Activated T-cell treated with anti-CD3 and anti-CD28 coated beads for 1 hour (primary cell): ENCODE measurements at places on chromosomes 2 and 18.

GRCh38 chr18:78679613-78680260, 299.9 kb upstream of the SALL3 start:
- DNase-seq: no peak

- no peak for DNase-seq
These were observed 56.2 kb upstream of the RMDN2 start for GRCh38 chr2:37868866-37869265.

DNA sequence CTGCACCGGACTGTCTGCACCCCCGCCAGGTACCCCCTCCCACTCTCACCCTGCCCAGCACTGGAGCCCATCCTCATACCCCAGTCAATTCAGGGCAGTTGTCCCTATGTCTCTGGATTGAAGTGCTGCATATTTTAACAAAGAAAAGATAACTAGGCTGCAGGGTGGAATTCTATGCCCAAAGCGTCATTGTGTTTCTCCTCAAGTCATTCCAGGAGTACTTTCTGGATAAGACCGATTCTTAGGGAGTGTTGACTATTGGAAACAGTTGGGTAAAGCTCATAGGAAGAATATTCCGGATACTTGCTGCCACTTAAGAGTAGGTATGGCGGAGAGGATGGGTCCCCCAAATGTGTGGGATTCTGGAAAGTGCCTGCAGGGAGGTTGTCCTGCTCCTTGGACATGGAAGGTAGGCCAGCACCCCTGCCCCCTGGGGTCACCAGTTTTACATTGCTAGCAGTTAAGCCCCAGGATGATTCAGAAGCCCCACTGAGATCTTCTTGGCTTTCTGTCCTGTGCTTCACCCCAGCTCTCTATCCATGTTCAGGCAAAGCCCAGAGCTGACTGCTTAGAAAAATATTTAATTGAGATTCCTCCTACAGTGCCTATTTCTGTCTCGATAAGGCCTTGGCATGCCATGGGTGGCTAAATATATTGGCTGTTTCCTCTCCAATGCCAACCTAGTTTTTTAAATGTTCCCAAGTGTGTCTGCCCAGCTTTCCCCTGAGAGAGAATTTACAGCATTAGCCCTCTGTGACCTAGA, 48.2 kb downstream of the RPL37A start:
- no peak for DNase-seq

GRCh38 chr18:6734726-6735430, 5.4 kb downstream of the ARHGAP28 start:
- no peak for DNase-seq

DNA sequence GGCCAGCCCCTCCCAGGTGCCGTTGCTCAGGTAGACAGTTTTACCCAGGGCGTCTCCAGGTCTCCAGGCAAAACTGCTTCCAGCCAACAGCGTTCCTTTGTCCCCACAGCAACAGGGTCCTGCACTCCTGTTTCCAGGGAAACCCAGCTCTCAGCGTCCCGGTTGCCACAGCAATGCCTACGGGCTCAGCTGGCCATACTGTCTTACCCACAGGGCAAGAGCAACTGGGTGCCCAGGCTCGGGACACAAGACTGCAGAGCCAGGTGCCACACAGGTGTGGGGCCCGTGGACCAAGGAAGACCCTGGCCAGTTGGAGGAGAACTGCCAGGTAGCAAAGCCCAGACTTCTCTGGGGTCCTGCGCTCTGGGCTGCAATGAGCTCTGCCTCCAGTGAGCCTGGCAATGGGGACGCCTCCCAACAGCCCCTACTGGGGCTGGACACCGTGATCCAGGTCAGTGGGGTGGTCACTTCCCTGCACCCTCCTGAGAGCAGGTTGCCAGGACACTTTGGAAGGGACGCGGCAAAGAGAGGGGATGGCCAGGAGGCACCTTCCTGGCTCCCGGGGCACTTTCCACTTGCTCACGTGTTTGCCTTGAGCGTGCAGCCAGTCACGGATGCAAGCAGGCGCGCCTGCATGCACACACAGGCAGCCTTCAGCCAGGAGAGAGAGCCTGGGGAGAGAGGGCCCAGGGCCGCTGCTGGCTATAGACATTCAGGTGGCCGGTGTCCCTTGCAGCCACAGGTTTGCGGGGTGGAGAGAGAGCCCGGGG, at the start of gene CROCC2:
Gene CROCC2 (plus strand): TSS at position 196 of the 770 bp plus-strand sequence. CDS start 178 bp downstream, at position 374.
- DNase-seq: no peak

- no peak for DNase-seq
These were observed 22.8 kb upstream of the ADNP2 start for GRCh38 chr18:80086281-80086680.

GRCh38 chr2:40606862-40607261, 155.0 kb upstream of the SLC8A1 start:
- no peak for DNase-seq

DNA sequence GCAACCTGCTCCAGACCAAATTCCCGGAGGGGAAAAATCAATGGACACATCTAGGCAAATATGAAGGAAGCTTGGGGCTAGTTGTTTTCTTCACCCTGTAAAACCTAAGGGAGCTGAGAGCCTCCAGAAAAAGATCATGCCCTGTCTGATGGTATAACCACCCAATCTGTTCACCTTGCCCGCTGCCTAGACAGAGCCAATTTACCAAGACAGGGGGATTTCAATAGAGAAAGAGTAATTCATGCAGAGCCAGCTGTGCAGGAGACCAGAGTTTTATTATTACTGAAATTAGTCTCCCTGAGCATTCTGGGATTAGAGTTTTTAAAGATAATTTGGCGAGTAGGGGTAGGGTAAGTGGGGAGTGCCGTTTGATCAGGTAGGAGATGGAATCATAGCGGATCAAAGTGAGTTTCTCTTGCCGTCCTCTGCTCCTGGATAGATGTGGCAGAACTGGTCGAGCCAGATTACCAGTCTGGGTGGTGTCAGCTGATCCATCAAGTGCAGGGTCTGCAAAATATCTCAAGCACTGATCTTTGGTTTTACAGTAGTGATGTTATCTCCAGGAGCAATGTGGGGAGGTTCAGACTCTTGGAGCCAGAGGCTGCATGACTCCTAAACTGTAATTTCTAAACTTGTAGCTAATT, 35.1 kb upstream of the B4GALT6 start:
- no peak for DNase-seq

DNA sequence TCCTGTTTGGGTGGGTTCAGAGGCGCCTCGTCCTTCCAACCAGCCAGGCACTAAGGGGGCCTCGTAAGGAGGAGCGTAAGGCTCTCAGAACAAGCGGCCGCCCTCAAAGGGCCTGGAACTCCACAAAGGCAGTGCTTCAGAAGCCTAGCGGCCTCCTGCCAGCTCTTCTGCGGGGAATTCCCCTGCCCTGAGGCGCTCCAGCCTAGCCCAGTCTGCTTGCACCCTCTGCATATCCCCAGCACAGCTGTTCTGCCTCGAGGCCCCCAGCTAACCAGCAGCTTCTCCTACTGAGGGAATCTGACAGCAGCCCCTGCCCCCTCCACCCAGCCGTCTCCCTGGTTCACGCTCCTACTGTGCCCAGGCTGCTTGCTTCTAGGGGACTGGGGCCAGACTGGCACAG, 265.9 kb downstream of the TFCP2L1 start:
- no peak for DNase-seq

- no peak for DNase-seq
These were observed 94.3 kb downstream of the LIPG start for GRCh38 chr18:49656073-49656692.

GRCh38 chr18:70047931-70048603, 100.4 kb upstream of the CD226 start:
- DNase-seq: no peak

GRCh38 chr2:17813742-17814473, 2.4 kb upstream of the MSGN1 start:
- DNase-seq: no peak

DNA sequence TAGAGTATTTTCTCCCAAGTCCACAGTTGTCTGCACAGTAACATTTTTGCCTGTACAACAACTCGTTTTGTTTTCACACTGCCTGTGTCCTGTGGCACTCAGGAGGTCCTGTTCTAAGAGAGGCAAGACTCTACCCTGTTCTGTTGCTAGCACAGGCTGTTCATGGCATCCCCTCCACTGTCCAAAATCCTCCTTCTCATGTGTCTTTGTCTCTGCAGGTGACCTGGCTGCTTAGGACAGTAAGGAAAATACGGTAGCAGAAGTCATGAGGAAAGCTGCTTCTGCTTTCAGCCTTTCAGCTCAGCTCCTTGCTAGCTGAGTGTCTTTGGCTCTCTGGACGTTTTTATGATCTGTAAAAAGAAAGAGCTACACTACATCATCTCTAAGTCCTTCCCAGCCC, 205.9 kb downstream of the C1D start:
- DNase-seq: no peak

GRCh38 chr18:32478317-32478716, 7.6 kb upstream of the GAREM1 start:
- DNase-seq: no peak

DNA sequence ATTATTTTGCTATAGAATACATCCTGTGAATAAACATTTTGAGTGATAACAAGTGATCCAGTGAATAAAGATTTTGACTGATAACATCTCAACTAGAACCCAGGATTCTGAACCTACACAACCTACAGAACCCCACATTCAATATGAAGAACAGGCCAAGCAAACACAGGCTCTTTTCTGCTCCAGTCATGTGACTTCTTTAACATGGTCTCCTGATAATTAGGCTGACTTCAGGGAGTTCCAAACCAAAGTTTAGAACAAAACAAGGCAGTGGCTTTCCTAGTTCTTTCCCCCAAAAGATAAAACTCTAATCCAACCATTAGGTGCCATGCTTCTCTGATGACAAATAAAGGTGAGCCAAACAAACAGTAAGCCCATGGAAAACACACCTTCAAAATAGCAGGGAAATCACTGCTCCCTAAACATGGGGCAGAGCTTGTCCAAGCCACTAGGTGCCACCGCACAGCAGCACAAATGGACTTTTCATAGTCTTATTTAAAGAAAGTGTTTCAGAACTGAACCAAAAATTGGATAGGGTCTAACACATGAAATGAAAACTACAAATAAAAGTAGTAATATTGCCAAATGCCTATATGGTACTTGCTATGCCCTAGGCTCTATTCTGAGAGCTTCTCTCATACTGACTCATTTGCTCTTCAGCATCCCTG, 95.3 kb downstream of the EVA1A start:
- DNase-seq: no peak

DNA sequence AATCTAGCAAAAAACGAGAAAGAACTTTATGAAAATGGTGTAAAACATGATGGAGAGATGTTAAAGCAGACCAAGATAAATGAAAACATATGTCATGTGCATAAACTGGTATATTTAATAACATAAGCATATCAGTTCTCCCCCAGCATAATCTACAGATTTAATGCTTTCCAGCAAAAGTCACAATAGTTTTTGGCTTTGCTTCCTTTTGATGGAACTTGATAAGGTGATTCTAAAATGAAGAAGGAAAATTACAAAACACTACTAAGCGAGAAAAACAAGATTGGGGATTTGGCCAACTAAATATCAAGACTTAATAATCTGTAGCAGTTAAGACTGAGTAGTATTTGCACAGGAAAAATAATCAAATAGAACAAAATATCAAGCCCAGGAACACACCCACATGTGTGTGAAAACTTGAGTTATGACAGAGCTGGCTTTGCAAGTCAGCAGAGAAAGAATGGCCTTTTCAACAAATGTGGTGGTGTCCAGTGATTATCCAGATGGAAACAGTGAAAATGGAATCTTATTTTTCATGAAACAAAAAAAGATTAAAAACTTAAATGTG, 83.7 kb upstream of the L3MBTL4 start:
- DNase-seq: no peak
